HCT116 (cell line): ENCODE measurements at places on chromosomes 11 and 22.

GRCh38 chr11:27216270-27217149 is 146.5 kb downstream of the CCDC34 start:
- no peaks in the 10 kb centered on the region for H3K36me3 ChIP-seq
- no peaks in the 10 kb centered on the region for H3K27me3 ChIP-seq
- H3K27ac ChIP-seq, result no peak overlapping the region
- H3K4me3 ChIP-seq, result no peak overlapping the region
- no peak for DNase-seq
- H3K4me1 ChIP-seq, result peaks cover 7% of the 10 kb centered on the region

DNA sequence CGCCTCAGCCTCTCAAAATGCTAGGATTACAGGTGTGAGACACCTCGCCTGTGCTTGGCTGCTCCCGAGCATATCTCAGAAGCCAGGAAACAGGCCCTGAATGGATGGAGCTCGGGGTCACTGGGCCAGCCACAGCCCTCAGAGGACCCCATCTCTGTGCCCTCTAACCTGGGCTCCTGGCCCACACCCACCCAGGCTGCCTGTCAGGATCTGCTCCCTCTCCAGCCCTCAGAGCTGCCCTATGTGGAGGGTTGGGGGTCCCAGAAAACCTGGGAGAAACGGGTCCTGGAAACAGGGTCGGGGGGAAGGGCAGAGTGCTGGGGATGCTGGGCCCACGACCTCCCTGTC is 5.2 kb upstream of the CCDC188 start:
- no peak overlapping the region for H3K27ac ChIP-seq
- H3K36me3 ChIP-seq, result no peaks in the 10 kb centered on the region
- H3K4me1 ChIP-seq, result no peaks in the 10 kb centered on the region
- H3K4me3 ChIP-seq, result no peak overlapping the region

- peaks cover 22% of the 10 kb centered on the region for H3K36me3 ChIP-seq
- no peak for DNase-seq
- peak overlapping the region; percentile 22; the same call in 1 of the 2 replicates for H3K27ac ChIP-seq
- no peaks in the 10 kb centered on the region for H3K27me3 ChIP-seq
- H3K4me3 ChIP-seq, result no peak overlapping the region
These were observed 6.0 kb upstream of the MAPK11 start for GRCh38 chr22:50276143-50276542.

DNA sequence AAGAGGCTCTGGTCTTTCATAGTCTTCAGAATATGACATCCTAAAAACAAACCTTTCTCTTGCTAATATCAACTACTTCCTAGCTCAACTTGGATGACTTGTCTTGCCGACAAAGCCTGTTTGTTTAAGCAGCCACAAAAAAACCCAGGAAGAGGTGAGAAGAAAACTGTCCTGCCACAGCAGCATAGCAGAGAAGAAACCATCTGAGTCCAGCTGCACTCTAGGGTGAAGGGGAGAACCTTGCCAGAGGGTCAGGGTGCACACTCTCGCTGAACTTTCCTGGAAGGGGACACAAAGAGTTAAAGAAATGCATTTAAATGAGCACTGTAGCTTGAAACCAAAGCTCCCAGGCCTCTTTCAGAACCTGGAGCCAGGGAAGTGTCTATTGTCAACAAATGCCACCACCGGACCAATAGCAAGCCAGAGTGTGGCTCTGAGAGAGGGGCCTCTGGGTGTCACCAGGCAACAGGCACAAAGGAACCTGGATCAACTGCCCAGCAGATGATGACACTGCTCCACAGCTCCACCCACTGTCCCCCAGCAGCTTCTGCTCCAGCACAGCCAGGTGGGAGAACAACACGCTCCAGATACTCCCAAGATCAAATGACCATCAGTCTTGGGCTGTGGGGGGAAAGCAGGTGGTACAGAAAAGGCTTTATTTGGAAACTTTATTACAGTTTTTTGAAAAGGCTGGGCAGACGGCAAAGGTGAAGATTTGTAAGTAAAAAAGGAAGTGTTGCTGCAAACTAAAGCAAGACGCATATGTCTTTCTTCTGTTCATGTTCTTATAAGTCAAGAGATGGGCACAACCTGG is 105.7 kb downstream of the RASSF10 start:
- no peaks in the 10 kb centered on the region for H3K36me3 ChIP-seq
- peaks cover 20% of the 10 kb centered on the region for H3K4me1 ChIP-seq
- H3K27me3 ChIP-seq, result no peaks in the 10 kb centered on the region
- no peak overlapping the region for H3K4me3 ChIP-seq
- no peak for DNase-seq
- no peak overlapping the region for H3K27ac ChIP-seq

- H3K4me1 ChIP-seq, result no peaks in the 10 kb centered on the region; the same call in 1 of the 2 replicates
- no peak overlapping the region for H3K4me3 ChIP-seq
- H3K27ac ChIP-seq, result no peak overlapping the region
- DNase-seq, result no peak
- no peaks in the 10 kb centered on the region for H3K27me3 ChIP-seq
These were observed 62.6 kb downstream of the KIAA1671 start for GRCh38 chr22:25014896-25015755.

DNA sequence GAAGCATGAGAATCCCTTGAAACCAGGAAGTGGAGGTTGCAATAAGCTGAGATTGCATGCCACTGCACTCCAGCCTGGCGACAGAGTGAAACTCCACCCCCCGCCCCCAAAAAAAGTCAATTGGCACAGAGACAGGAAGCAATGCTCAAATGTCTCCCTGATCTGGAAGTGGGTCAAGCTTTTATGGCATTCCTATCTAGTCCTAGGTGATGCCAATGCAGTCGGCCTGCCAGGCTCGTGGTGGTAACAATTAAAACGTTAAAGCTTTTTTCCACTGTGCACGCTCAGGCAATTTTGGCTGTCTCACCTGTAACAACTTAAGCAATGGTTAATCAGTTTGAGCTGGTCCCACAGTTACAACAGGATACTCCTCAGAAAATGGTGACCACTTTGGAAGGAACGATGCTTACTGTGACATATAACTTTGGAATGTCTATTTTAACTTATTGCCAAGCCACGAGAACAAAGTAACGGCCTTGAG is 18.9 kb upstream of the PISD start:
- H3K4me3 ChIP-seq, result no peak overlapping the region
- peak overlapping the region; percentile 33; the same call in 1 of the 2 replicates for H3K27ac ChIP-seq
- DNase-seq, result no peak
- H3K36me3 ChIP-seq, result peaks cover 15% of the 10 kb centered on the region; the same call in 1 of the 2 replicates

DNA sequence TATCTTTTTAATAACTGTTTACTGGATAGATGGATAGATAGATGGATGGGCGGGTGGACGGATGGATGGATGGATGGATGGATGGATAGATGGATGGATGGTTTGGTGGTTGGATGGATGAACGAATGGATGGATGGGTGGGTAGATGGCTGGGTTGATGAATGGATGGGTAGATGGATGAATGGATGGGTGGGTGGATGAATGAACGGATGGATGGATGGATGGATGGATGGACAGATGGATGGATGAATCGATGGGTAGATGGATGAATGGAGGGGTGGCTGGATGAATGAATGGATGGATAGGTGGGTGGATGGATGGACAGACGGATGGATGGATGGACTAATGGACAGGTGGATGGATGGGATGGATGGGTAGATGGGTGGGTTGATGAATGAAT is 13.8 kb upstream of the SLC22A12 start:
- H3K27me3 ChIP-seq, result no peaks in the 10 kb centered on the region
- H3K27ac ChIP-seq, result no peak overlapping the region
- no peak for DNase-seq
- no peaks in the 10 kb centered on the region for H3K36me3 ChIP-seq

GRCh38 chr11:68370211-68371111 is 58.1 kb downstream of the LRP5 start:
- DNase-seq, result no peak
- no peaks in the 10 kb centered on the region for H3K27me3 ChIP-seq
- peaks cover 3% of the 10 kb centered on the region; the same call in 1 of the 2 replicates for H3K36me3 ChIP-seq
- H3K4me1 ChIP-seq, result no peaks in the 10 kb centered on the region

DNA sequence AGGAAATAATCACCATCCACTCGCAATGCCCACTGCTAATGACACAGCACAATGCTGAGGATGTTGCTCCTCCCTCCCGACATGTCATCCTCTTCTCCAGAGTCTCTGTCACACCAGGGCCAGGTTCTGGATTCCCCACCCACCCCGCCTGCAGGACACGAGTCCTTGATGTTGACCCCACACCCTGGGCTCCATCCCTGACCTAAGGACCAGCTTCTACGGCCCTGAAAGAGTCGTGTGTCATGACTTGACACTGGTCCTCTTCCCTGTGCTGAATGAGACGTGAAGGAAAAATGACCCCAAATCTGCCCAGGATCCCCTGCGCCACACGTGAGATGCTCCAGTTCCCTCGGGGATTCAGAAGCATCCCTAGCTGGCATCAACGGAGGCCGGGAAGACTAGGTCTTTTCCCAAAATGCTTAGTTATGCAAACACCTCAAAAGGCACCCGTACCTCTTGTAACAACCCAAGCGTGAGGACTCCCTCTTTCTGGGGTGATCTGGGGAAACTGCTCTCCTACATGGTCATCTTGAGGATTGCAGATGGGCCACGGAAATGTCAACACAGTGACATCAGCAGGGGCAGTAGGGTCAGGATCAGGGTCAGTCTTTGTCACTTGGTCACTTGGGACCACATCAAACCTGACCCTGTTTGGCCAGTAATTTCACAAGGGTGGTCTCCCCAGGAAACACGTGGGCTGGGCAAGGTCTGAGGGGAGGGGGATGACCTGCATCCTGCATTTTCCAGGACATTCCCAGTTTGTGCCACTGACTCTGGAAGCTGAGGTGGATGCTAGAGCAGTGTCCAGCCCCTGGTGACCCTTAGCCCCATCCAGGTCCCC is 42.0 kb downstream of the IGLL5 start:
- H3K27ac ChIP-seq, result no peak overlapping the region
- no peaks in the 10 kb centered on the region for H3K4me1 ChIP-seq
- no peaks in the 10 kb centered on the region for H3K36me3 ChIP-seq
- no peaks in the 10 kb centered on the region for H3K27me3 ChIP-seq
- H3K4me3 ChIP-seq, result no peak overlapping the region
- DNase-seq, result no peak

DNA sequence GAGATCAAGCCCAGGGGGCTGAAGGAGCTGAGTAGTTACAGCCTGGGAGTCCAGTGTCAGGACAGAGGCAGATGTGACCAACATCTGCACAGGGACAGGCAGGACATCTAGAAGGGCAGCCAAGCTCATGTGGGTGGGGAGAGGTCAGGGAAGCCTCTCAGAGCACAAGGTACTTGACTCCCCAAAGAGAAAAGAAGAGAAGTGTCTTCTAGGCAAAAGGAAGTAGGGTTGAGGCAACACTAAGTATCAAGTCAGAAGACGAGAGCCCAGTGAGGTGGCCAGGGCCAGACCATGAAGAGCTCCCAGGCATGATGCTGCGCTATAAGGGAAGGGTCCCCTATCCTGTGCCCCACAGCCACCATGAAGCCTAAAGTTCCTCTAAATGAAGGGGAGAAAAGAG is 21.5 kb downstream of the RPL27A start:
- DNase-seq, result no peak
- H3K27ac ChIP-seq, result no peak overlapping the region
- no peaks in the 10 kb centered on the region for H3K27me3 ChIP-seq
- H3K36me3 ChIP-seq, result no peaks in the 10 kb centered on the region

DNA sequence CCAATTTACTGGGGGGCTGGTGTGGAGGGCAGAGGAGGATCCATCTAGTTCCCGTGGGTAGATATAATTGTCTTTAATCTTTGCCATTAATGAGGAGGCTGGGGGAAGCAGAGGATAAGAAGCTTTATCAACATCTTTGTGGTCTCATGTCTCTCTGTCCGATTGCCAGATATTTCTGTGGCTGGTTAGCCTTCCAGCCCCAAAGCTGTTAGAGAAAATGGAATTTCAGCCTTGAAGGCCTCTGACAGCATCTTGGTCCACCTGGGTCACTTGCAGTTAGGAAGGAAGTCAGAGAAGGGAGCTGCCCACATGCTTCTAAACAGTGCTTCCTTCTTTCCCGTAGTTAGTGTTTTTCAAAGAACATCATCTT is 56.9 kb downstream of the ABTB2 start:
- peaks cover 19% of the 10 kb centered on the region for H3K4me1 ChIP-seq
- no peak for DNase-seq
- no peak overlapping the region for H3K27ac ChIP-seq
- no peaks in the 10 kb centered on the region for H3K36me3 ChIP-seq
- no peak overlapping the region for H3K4me3 ChIP-seq
- no peaks in the 10 kb centered on the region for H3K27me3 ChIP-seq

DNA sequence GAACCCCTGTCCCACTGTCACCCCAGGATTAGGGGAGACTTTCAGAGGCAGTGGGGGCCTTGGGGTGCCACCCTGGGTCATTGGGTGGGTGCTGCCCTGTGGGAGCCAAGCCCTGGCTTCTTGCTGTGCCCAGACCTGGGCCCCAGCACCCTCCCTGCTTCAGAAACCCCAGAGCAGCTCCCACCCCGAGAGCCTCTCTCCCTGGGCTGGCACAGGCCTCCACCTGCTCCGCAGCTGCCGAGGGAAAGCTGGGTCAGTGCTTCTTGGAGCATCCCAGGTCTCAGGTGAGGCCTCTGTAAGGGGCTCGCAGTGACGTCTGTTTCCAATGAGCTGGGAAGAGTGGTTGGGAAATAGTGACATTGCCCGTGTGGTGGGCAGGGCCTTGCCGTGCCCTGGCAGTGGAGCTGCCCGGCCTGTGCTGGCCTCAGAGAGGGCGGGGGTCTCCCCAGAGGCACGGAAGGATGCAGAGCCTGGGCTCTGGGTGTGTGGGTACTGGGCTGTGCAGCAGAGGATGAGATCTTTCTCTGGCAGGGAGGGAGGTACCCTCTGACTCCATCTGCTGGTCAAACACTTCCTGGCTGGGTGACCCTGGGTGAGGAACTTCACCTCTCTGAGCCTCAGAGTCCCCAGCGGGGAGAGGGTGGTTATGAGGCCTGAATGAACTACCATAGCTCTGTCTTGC is 23.0 kb downstream of the C22orf23 start:
- H3K4me1 ChIP-seq, result peaks cover 13% of the 10 kb centered on the region
- DNase-seq, result no peak
- H3K27me3 ChIP-seq, result no peaks in the 10 kb centered on the region
- H3K4me3 ChIP-seq, result no peak overlapping the region
- peaks cover 18% of the 10 kb centered on the region; the same call in 1 of the 2 replicates for H3K36me3 ChIP-seq

DNA sequence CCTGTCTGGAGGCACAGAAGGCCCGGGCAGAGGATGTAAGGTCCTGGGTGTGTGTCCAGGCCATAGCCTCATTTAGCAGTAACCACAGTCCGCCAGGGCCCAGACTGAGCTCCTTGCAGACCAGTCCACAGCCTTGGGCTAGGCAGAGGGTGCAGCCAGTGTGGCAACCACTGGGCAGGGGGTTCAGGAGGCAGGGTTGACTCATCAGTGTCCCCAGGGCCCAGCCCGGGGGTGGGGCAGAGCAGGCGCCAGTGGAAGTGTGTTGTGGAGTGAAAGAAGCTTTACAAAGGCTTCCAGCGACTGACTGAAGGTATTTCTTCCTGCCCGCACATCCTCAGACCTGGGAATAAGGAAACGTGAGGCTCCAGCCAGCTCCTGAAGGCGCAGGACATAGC is 27.7 kb upstream of the WNT11 start:
- DNase-seq, result no peak
- H3K27ac ChIP-seq, result no peak overlapping the region; the same call in 1 of the 2 replicates
- no peak overlapping the region for H3K4me3 ChIP-seq
- H3K4me1 ChIP-seq, result peaks cover 22% of the 10 kb centered on the region; the same call in 1 of the 2 replicates

DNA sequence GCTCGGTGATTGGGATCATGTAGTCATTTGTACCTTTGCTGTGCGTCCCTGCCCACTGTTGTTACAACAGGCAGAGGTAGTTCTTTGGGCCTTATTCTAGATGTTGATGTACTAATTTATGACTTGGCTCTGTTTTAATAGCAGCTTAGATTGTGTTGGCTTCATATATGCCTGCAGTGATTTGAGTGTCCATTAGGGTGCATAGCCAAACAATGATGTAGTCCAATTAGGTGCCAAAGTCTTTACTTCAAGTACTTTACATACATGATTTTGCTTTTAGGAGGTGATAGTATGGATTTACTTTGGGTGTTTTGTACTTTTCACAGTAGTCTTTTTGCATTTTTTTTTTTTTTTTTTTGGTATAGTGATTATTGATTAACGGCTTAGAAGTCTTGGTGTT is 46.4 kb downstream of the PPP6R3 start:
- H3K27ac ChIP-seq, result no peak overlapping the region
- no peaks in the 10 kb centered on the region for H3K27me3 ChIP-seq
